Endodermal cell (in vitro differentiated cells): ENCODE measurements at places on chromosomes 5 and 9. TPM values are rescaled to one million over a fixed set of nuclear protein-coding genes. Genes with fewer than 3 reads are reported as not detected.

- no peaks in the 10 kb centered on the region for H3K4me1 ChIP-seq
- H3K27ac ChIP-seq = no peak overlapping the region
- DNase-seq = no peak
- H3K36me3 ChIP-seq = no peaks in the 10 kb centered on the region
- peaks cover 9% of the 10 kb centered on the region for H3K27me3 ChIP-seq
- no peak overlapping the region for H3K4me3 ChIP-seq
Observed at GRCh38 chr5:28468166-28468565, 1429.8 kb upstream of the CDH9 start.

DNA sequence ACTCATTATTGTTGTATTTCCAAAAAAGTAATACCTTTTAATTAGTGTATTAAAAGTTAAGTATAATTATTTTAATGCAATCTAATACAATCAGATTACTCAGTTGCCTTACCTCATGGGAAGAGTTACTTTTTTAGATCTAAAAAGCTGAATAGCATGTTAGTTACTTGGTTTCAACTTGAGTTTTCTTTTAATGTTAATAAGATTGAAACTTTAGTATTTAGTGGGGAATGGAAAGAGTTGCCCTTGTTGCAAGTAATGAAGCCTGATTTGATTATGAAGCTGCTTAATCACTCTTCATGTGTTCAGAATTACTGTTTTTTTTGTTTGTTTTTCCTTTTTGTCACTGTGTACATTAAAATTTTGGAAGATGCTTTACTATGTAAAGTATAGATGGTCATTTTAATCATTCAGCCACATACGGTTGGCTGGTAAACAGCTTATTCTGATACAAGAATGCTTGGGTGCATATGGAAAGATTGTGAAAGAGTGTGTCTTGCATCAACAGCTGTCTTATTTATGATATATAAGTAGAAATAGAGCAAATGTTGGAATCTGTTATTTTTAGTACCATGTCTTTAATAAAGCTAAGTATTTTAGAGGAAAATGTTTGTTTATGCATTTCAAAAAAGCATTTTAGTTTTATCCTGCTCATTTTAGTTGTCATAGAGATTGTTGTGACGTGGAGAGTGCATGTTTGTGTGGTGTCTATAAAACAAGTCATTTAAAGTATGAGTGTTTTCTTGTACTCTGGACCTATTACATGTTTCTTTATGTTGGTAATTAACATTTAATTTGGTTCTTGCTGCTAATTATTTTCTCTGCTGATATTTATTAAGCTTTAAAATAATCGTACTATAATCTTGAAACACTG is 36.4 kb downstream of the SREK1 start:
- no peaks in the 10 kb centered on the region for H3K4me1 ChIP-seq
- no peak for DNase-seq
- no peak overlapping the region for H3K4me3 ChIP-seq
- no peaks in the 10 kb centered on the region for H3K27me3 ChIP-seq
- H3K27ac ChIP-seq = no peak overlapping the region

- H3K36me3 ChIP-seq = no peaks in the 10 kb centered on the region
- peaks cover 43% of the 10 kb centered on the region for H3K27me3 ChIP-seq
- peaks cover 1% of the 10 kb centered on the region for H3K4me1 ChIP-seq
- peak; percentile 93 for DNase-seq
Observed at GRCh38 chr9:35945341-35946018, 12.5 kb downstream of the OR2S2 start.

SLC46A2 gene
- total RNA-seq = not detected in 3 replicates

PCDHGA12 gene
- 1.2 to 1.4 TPM (median 1.3 TPM) in 3 replicates for total RNA-seq

ESM1 gene
- total RNA-seq = not detected in 2 replicates

ANKRD31 gene
- 0.13 to 0.25 TPM (median 0.14 TPM) in 3 replicates for total RNA-seq

PRR7 gene
- total RNA-seq = 8.0 to 24.9 TPM (median 10.0 TPM) in 3 replicates
